Stimulated activated CD4-positive, alpha-beta T cell treated with anti-CD3 and anti-CD28 coated beads, Interleukin-1b, Interleukin-23, amount 100 ng/mL, for 4 hours (primary cell): ENCODE measurements at places on chromosomes 7 and 10.

GRCh38 chr7:50728184-50728583, 54.5 kb downstream of the GRB10 start:
- no peak for DNase-seq

- no peak for DNase-seq
Measured at GRCh38 chr7:66504131-66504530, 124.5 kb upstream of the KCTD7 start.

- DNase-seq = no peak
Measured at GRCh38 chr10:128473396-128473795, 347.2 kb upstream of the MKI67 start.

DNA sequence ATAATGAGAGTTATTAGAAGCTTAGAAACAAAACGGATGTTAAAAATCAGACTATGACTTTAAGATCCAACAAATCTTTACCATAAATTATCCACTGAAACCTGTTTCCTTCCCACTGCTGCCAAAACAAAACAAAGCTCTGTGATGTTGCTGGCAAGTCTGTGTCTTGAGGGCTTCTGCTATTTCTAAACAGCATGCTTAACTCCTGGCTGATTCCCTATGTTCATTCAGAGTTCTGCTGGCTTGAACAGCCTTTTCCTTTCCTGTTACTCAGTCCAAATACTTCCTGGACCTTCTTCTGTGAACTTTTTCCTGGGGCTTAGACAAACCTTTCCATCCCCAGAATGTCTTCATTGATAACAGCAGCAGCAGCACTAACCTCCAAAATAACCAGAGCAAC, 448.1 kb downstream of the SORCS1 start:
- DNase-seq = no peak

- no peak for DNase-seq
Measured at GRCh38 chr10:96648297-96648696, 61.5 kb upstream of the TM9SF3 start.

GRCh38 chr10:32516567-32517495, 70.9 kb downstream of the CCDC7 start:
- DNase-seq = no peak

GRCh38 chr7:37216156-37216852, 232.4 kb downstream of the ELMO1 start:
- no peak for DNase-seq
